ENCODE measurements at places on chromosomes 1 and 21.

GRCh38 chr1:183052861-183053260, 29.6 kb downstream of the LAMC1 start:
- no peak for DNase-seq

DNA sequence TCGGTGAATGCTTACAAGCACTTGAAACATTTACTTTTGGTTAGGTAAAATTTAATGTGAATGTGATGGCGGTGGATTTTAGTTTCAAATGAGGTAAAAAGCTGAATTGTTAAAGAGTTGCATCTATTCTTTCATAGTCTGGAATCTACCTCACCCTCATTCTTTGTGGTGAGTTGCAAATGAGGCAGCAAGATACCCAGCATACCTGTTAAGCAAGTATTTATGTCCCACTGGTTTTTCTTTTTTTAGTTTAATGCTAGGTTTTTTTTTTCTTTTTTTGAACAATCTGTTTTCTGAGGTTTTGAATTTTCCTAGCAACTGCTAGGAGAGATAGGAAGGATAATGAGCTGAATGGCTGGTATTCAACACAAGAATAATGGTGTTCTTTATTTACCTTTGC, 127.9 kb upstream of the CACYBP start:
- no peak for DNase-seq

- DNase-seq: no peak
These were observed 13.1 kb downstream of the SERPINC1 start for GRCh38 chr1:173903827-173904531.

- DNase-seq: no peak
These were observed 13.6 kb upstream of the LAMTOR5 start for GRCh38 chr1:110420874-110421793.

DNA sequence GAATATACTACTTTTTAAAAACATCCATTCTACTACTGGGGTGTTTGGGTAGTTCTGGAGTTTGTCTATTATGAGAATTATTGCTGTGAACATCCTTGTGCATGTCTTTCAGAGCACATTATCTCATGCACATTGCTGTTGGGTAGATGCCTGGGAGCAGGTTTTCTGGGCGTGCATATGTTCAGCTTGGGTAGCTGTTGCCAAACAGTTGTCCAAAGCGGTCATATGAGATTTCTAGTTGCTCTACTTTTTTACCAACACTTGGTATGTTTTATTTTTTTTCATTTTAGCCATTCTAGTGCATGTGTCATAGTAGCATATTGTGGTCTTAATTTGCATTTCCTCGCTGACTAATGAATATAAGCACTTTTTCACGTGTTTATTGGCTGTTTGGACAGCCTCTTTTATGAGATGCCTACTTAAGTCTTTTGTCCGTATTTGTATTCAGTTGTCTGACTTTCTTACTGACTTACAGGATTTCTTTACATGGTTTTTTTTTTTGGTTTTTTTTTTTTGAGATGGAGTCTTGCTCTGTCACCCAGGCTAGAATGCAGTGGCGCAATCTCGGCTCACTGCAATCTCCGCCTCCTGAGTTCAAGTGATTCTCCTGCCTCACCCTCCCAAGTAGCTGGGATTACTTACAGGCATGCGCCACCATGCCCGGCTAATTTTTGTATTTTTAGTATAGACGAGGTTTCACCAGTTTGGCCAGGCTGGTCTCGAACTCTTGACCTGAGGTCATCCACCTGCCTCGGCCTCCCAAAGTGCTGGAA, 18.1 kb downstream of the ZDHHC18 start:
- DNase-seq: no peak

DNA sequence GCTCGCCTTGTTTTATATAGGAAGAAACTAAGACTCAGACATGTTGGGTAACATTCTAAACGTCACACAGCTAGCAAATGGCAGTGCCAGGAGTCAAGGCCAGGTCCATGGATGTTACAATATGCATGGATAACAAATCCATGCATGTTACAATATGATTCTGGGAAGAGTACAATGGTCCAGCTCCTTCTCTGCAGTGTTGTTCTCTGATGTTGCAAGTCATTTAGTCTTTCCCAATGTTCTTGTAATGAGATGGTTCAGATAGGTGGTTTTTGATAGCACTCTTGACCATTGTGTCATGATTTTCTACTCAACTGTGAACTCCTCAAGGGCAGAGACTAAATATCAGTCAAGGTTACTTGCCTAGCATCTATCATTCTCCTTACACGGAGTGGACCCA, 15.7 kb upstream of the LRRN2 start:
- DNase-seq: no peak

DNA sequence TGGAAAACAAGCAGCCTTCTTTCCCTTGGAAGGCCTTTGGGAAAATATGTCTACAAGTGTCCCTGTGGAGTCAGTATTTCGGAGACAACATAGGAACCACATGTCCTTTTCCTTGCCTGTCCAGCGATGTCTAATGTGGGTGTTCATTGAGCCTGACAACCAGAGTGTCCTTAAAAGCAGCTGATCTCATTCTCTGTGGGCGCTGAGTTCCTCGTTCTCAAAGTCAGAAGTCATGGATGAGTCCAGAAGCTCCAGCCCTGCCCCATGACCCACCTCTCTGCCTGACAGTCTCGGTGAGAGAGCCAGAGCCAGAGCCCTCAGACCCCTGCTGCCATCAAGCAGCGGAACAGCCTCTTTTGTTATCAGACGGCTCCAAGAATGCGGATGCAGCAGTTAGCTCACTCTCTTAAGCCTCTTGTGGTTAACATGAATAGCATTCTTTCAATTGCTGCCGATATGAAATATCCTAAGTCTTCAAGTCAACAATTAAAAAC, 329.2 kb downstream of the TGFB2 start:
- DNase-seq: no peak

DNA sequence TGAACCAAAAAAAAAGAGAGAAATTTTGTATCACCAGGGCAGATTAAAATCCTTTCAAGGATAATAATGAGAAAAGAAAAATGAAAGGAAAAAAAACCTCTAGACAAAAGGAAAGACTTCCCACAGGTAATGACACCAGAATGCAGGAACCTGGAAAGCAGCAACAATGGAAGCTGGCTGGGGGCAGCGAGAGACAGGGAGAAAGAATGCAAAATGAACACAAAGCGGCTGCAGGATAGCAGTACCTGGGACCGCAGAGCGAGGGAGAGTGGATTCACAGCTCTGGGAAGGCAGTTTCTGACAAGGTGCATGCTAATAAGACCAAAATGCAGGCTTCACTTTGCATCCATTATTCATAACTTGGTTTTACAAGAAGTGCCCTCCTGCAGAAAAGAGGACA, 349.0 kb downstream of the SIPA1L2 start:
- DNase-seq: no peak

Measured in left colon (tissue), 2 donors.